ENCODE measurements at places on chromosomes 6 and 20.

GRCh38 chr6:19303383-19303782 is 533.8 kb upstream of the ID4 start:
- no peak for DNase-seq

- no peak for DNase-seq
Measured at GRCh38 chr6:6315660-6316059, 4.8 kb downstream of the F13A1 start.

GRCh38 chr20:32963176-32963575 is 41.1 kb downstream of the SUN5 start:
- DNase-seq, result no peak

DNA sequence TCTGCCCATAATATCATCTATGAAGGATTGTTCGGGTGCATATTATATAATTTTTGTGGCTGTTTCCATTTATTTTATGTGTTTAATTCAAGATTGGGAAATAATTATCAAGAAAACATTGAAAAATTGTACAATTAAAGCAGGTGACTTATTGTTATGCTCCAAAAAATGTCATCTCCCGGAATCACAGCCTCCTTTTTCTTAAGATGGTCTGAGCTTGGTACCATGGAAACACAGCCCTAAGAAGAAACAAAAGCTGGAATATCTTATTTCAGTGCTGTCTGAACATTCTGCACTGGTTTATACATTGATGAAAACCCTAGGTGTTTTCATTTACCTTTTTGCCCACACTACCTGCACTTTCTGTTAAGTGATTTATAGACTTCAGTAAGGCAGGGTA is 367.2 kb downstream of the ARHGAP18 start:
- no peak for DNase-seq

- no peak for DNase-seq
Measured at GRCh38 chr6:74642101-74642500, 563.8 kb downstream of the COL12A1 start.

GRCh38 chr20:37921341-37921929 is 18.5 kb downstream of the VSTM2L start:
- DNase-seq, result no peak

DNA sequence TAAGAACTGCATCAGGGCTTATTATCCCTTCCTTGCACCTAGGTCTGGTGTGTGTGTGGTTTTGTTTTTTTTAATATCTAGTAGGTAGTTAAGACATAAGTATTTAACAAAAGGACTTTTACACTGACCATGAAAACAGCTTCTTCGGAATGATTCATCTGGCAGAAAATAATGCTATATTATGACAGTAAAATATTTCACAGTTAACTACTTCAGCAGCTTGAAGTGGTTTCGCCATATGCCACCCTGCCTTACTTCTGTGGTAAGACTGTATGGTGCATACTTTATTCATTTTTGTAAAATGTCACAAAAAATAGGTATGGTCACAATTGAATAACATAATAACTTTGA is 858 bp upstream of the PTPRK start:
- DNase-seq, result no peak

DNA sequence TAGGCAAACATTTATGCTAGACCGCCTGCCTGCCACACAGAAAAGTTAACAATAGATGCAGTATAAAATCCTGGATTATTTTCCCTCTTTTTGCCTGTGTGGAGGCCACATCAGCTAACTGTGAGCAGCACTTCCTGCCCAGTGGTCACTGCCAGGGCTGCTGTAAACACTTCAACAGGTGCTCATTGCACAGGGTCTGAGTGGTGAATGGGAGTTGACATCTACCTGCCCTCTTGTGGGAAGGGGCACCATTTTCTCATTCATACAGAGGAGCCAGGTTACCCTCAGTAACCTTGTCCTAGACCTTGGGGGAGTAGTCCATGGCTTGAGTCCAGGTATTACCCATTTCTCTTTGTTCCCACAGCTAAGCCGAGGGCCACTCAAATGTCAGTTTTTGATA is 235.3 kb downstream of the TMEM242 start:
- no peak for DNase-seq
